Stimulated activated CD4-positive, alpha-beta T cell treated with anti-CD3 and anti-CD28 coated beads, Interleukin-1b, Interleukin-23, amount 100 ng/mL, for 1 hour (primary cell): ENCODE measurements at places on chromosomes 3 and 15.

DNA sequence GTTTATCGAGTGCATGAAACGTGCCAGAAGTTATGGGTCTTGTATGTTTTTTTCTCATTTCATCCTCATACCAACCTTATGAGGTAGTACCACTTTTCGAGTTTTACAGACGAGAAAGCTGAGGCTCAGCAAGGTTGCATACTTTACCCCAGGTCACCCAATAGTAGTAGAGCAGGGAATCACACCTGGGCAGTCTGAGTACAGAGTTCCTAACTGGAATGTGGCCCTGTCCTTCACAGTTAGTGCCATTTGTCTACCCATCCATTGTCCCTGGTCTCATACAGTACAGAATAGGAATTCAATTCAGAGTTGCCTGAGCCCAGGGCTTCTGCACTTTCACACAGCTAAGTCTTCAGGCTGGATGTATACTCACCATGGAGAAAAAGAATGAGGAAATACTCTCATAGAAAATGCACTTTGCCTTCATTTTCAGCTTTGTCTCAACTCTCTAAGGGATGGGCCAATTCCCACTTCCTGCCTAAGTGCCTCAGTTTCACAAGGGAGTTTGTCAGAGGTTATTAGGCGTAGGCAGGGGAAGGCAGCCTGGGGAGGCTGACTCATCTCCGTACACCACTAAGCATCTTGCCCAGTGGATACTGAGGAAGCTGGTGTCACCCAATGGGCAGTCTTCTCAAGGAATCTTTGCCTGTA is 93.2 kb downstream of the TMEM212 start:
- no peak for DNase-seq

GRCh38 chr15:27545494-27546255 is 553.4 kb downstream of the OCA2 start:
- no peak for DNase-seq

- DNase-seq: no peak
Observed at GRCh38 chr3:28850186-28850585, 430.7 kb upstream of the RBMS3 start.

DNA sequence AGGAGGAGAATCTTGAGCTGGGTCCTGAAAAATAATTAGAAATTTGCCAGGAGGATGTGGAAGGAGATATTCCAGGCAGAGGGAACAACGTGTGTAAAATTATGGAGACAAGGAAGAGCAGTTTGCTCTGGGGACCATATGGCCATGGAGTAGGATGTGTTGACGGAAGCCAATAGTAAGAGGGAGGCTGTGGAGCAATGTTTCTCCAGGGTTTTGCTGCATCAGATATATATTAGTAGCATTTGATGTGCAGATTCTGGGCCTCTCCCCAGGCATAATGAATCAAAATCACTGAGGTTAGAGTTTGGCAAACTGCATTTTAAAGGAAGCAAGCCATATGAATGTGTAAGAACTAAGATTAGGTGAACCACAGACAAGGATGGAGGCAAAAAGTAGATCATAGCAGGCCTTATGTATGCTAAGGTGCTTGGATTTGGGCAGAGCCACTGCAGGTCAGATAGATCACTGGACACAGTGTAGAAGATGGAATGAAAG is 192.9 kb upstream of the IL12A start:
- no peak for DNase-seq

DNA sequence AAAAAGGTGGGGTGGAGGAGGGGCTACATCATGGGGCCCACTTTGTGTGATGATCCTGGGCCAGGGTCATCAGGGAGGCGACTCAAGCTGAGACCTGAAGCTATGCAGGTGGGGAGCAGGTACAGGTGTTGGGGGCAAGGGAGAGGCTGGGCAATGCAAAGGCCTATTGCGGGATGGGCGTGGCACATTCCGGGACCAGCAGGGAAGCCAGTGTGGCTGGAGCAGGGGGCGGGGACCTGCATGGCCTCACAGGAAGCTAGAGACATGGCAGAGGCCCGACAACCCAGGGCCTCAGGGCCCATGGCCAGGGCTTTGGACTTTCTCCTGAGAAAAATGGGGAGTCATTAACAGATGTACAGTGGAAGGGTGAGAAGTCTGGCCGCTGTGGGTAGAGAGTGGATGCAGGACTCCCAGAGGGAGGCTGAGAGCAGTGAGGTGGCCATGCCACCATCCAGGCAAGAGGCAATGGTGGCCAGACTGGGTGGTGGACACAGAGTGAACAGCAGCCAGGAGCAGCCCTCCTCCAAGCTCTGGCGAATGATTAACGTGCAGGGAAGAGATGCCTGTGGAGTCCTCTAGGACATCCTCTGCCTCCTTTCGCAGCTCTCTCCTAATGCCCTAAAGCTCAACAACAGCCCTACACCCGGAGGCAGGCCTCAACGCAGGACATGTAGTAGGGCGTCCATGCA is 122.6 kb upstream of the ATP2B2 start:
- DNase-seq: no peak

GRCh38 chr3:171565481-171566058 is 105.4 kb upstream of the TNIK start:
- no peak for DNase-seq

DNA sequence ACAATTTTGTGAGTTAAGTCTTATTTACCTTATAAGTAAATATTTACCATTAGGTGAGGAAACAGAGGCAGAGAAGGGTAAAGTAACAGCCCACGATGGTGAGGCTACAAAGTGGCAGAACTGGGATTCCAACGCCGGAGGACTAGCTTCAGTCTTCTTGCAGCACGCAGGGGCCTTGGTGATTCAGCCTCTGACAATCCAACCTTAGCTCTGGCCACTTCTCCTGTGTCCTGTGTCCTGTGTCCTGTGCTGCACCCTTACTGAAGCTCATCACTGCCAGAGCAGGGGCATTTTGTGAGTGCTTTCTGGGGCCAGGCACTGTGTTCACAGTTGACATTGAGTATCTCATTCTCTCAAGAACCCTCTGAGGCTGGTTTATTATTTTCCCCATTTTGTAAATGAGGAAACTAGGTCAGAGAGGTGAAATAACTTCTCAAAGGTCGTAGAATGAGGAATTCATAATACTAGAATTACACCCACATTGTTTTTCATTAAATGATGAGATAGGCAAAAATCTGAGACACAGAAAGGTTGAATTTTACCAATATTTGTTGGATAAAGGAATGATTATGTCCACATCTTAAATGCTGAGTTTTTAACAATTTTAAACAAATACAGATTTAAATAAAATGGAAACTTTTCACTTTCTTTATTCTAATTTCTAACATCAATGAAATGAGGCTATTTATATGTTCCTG is 215.9 kb downstream of the BBX start:
- DNase-seq: no peak

- no peak for DNase-seq
Observed at GRCh38 chr3:33277193-33277882, at the start of gene FBXL2. Gene FBXL2 (plus strand): TSS chr3:33277442. CDS start chr3:33277513, 71 bp downstream.

- no peak for DNase-seq
Observed at GRCh38 chr3:12973827-12974226, 99.4 kb downstream of the IQSEC1 start.

DNA sequence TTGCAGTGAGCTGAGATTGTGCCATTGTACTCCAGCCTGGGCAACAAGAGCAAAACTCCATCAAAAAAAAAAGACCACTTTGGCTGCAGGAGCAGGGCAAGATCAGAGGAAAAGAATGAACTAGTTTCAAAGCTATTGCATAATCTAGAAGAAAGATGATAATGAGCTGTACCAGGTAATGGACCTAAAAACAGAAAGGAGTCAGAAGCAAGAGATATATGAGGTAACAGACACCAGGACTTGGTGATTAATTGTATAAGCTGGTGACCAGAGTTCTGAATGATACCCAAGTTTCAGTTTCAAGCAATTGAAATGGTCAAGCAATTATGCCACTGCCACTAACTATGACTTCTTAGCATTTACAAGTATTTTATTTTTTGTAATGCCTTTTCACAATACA is 2.9 kb downstream of the POLQ start:
- no peak for DNase-seq

DNA sequence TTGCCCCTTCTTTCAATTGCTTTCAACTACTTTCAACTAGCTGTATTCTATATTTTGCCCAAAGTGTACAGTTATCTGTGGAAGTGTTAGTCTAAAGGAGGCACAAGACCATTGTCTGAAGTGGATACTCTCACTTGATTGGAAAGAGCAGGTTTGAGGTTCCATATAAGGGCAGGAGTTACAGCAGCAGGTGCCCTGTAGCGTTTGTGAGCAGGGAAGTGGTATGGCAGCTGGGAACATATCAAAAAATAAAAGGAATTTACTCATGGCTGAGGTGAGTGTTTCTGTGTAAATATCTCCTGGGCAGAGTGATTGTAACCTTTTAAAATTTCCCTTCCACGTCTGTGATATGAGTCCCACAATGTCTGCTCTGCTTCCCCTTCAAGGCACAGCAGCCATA is 38.5 kb upstream of the DNAJC13 start:
- no peak for DNase-seq

GRCh38 chr15:58788056-58788710 is 17.1 kb downstream of the MINDY2 start:
- DNase-seq: no peak

DNA sequence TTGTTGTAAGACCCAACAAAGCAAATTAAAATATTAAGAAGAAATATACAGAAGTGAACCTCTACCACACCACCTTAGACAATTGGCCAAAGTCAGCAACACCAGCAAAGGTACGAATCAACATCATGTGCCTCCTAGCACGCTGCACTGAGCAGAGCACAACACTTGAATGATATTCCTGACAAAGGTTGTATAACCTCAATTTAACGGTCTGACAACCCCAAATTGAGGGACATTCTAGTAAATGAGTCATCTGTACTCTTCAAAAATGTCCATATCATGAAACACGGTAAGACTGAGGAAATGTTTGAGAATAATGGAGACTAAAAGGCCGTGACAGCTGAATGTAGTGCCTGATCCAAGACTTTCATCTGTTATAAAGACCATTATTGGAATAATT is 41.3 kb upstream of the TNFSF10 start:
- DNase-seq: no peak

DNA sequence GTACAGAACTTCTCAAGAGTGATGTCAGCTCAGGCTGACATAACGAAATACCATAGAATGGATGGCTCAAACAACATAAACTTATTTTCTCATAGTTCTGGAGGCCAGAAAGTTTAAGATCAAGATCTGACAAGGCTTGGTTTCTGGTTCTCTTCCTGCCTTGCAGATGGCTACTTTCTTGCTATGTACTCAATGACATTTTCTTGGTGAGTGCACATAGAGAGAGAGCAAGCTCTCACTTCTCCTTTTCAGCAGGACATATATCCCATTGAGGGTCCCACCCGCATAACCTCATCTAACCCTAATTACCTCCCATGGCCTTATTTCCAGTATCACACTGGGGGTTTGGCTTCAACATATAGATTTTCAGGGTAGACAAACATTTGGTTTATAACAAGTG is 1072.1 kb downstream of the PLOD2 start:
- DNase-seq: no peak

GRCh38 chr15:67812241-67812644 is 13.1 kb upstream of the SKOR1 start:
- DNase-seq: no peak

DNA sequence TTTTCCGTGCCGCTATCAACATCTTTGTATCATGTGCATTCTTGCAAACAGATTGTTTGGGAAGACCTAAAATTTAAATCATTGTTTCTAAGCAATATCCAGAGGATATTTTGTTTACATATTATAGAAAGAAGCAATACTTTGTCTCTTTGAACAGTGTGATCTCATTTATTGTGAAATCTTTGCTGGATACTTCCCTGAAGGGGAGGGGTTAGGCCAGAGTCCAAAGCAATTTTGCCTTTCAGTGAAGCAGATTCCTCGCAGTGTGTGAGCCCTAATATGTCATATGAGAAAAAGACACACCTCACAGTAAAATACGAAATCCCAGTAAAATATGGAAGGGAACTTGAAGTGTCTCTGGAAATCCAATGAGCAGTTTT is 158.7 kb upstream of the SLCO3A1 start:
- no peak for DNase-seq
